Fibroblast of skin of scalp (primary cell): ENCODE measurements at places on chromosomes 13 and 19.

GRCh38 chr13:76696370-76696769, 189.8 kb downstream of the KCTD12 start:
- DNase-seq, result peak; percentile 82

DNA sequence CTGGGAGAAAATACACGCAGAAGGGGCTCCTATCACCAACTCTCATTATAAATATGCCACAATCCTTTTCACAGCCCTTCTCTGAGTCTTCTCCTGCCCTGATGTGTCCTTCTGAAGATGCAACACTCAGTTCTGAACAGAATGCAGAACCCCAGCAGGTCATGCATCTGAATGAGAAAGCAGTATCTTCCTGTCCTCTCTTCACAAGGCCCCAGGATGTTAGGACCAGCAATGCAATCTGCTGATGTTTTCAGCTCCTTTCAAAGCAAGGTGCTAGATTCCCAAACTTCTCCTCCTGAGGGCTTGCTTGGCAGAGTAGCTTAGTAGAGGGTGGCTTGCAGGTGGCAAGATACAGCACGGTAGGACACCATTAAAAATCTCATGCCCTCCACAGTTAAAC, 22.3 kb upstream of the DOCK9 start:
- DNase-seq, result no peak

DNA sequence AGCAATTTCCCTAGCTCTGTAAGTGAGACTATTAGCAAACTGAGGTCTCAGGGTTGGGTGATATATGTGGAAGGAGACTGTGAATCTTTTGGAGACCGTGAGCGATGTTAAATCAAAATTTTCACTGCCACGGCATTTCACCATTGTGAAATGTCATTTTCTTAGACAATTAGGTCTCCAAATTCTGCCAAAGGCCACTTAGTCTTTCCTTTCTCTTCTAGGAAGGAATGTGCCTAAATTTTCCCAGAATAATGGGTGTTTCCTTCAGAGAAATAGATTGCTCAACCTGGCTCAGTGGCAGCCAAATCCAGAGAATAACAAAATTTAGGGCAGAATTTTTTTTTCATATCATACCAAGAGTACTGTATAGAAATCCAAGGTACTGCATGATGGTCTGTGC, 64.5 kb upstream of the SCEL start:
- no peak for DNase-seq

DNA sequence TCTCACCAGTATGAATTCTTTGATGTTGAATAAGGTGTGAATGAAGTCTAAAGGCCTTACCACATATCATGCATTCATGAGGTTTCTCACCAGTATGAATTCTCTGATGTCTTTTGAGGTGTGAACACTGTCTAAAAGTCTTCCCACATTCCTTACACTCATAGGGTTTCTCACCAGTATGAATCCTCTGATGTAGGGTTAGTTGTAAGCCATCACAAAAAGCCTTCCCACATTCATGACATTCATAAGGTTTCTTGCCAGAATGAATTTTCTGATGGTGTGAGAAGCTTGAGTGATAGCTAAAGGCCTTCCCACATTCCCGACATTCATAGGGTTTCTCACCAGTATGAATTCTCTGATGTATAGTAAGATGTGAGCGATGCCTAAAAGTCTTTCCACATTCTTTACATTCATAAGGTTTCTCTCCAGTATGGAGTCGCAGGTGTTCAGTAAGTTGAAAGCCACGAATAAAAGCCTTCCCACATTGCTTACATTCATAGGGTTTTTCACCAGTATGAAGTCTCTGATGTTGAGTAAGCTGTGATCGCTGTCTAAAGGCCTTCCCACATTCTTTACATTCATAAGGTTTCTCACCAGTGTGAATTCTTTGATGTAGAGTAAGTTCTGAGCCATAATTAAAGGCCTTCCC, 27.7 kb downstream of the ZNF461 start:
- DNase-seq, result peak; percentile 2

GRCh38 chr19:3184847-3185460, 776 bp upstream of the NCLN start:
- DNase-seq, result peak; percentile 72

GRCh38 chr13:100212904-100213553, 124.1 kb downstream of the PCCA start:
- DNase-seq, result no peak

DNA sequence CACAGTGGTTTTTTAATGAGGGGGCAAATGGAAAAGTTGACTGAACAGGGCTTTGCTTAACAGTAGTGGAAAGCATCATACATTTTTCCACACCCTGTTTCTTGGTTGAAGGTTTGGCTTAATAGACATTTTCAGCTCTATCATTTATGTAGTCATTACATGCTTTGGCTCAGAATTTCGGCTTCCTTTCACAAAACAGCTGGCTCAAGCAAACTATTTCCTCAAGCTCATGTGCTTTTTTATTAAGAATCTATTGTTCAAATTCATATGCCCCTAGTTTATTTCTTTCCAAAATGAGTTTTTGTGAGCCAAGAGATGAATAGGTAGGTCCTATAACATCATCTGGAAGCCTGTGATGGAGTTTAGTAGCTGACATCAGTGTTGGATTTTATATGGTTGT, 113.8 kb downstream of the SLITRK6 start:
- DNase-seq, result no peak

DNA sequence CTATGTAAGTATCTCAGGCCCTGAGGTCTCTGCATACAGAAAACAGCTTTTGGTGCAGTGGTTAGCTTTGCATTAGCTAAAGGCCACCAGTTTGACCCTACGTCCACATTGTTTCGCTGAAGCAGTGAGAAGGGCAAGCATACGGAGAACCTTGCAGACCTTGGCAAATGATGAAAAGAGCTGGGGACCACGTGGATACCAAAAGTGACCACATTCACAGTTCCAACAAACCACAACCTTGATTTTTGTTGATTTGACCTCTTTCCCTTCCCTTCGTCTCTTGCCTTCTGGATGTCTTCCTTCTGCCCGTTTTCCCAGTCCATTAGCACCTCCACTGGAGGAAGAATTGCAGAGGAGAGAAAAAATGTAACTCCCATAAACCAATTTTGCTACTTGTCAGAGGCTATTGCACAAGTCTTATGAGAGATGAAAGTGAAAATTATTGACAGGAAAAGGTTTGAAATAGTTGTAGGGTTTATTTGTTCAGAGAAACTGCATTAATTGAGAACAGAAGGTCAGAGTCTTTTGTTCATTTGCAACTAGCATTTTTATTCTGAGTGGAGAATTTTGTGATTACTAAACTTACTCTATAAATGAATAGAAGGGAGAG, 293.9 kb upstream of the HTR2A start:
- DNase-seq, result no peak

GRCh38 chr13:89899302-89900103, 1448.0 kb upstream of the MIR17HG start:
- no peak for DNase-seq

- no peak for DNase-seq
Observed at GRCh38 chr13:68390987-68391386, 1160.9 kb upstream of the PCDH9 start.

DNA sequence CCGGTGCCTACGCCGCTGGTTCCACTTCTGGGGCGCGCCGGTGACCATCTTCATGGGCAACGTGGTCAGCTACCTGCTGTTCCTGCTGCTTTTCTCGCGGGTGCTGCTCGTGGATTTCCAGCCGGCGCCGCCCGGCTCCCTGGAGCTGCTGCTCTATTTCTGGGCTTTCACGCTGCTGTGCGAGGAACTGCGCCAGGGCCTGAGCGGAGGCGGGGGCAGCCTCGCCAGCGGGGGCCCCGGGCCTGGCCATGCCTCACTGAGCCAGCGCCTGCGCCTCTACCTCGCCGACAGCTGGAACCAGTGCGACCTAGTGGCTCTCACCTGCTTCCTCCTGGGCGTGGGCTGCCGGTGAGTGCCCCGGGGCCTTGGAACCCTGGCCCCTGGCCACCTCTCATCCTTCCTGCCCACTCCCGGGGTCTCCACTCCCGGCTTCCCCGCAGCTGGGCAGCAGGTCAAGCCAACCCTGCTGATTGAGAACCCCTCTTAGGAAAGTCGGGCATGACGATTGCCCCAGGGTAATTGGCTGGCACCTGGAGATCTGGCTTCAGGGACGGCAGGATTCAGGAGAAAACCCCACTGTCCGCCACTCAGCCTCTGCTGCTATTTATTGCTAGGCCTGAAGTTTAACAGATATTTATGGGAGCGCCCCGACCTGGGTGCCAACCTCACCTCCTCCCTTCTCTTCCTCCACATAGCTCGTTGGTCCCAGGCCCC, 39.1 kb downstream of the TRPM4 start:
- no peak for DNase-seq

DNA sequence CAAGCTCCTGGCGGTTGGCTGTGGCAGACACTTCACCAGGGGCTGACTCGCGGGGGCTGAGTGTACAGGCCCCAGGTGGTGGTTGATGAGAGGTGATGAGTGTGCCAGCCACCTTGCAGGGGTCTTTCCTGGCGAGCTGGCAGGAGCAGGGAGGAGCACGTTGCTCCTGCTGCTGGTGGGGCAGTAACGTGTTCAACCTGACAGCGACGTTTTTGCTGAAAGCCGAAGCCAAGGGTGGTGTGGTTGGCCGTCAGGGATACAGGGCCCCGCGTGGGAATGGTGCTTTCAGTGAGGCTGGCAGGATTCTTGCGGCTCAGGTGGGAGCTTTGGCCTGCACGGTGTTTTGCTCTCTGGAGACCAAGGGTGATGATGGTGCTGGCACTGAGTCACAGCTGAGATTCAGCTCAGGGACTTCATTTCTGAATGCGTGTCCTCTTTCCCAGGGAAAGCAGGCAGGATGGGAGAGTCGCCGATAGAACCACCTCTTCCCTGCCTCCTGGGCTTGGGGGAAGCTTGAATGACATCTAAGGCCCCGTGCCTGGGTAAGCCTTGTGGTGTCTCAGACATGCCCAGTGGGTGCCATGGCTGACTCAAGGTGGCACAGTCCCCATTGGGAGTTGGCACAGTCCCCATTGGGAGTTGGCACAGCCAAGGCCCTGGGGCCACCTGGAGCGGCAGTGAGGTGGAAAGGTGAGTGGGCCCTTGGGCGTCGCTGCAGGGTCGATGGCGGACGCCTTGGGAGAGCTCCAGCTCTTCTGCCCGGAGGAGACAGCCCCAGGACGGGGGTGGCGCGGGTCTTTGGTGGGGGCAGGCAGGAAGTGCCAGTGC, 8.8 kb downstream of the DAZAP1 start:
- no peak for DNase-seq

- no peak for DNase-seq
Observed at GRCh38 chr19:54206030-54206830, 5.6 kb downstream of the RPS9 start.

- no peak for DNase-seq
Observed at GRCh38 chr19:47526798-47527197, 11.9 kb upstream of the NAPA start.

- no peak for DNase-seq
Observed at GRCh38 chr13:22235285-22235949, 564.5 kb downstream of the FGF9 start.

DNA sequence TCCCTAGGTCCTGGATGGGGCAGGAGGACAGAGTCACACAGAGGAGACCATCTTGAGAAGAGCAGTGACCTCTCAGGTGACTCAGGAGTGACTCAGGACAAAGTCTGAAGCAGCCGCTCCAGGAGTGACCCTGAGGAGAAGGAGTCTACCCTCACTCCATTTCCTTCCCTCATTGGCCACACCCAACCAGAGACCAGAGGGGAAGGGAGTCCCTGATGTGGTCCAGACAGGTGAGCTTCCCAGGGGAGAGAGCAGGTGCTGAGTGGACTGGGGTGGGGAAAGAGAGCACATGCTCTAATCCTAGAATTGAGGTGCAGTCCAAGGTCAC, 75.5 kb upstream of the MEDAG start:
- DNase-seq, result no peak

GRCh38 chr19:52722062-52723003, 12.5 kb downstream of the ZNF611 start:
- DNase-seq, result peak; percentile 81

GRCh38 chr13:101555610-101556009, 103.1 kb downstream of the ITGBL1 start:
- DNase-seq, result no peak

DNA sequence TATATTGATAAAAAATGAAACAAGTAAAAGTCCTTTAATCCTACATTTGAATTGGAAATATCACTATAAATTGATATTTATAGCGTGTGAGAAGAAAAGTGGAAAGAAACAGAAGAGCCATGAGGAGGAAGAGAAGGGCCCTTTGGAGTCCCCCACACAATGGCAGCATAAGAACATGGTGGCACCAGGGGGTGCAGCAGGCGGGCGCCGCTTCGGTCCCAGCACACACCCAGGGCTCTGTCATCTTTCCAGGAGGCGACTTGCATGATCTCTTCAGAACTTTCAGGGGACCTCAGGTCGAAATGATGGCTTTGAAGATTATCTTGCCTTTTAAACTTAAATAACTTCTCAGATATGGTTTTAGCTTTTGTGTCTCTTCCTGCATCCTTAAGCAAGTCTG, 91.8 kb downstream of the TUBGCP3 start:
- DNase-seq, result no peak

DNA sequence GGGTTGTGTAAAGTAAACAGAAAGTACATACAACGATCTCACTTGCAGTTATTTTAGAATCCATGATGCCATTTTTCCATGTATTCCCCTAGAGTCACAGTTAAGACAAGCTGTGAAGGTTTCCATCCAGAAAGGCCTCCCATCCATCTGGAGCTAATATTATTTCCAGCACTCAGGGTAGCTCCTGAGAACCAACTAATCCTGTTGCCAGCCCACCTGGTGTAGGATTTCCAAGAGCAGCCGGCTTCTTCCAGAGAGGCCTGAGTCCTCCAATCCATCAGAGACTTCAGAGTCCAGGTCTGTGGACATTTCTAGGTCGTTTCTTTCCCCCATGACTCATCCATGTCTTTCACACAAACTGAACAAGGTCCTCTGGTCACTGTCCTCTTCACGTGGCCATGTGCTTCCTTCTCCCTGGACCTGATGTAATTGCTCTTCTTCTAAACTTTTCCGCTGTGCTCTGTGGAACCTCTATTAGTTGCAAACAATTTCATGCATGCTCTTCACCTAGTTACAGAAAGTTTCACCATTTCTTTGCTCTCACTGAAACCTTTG, 270.3 kb upstream of the TMTC4 start:
- DNase-seq, result no peak

- DNase-seq, result peak; percentile 96
Observed at GRCh38 chr19:47663435-47663910, 49.7 kb upstream of the EHD2 start.

GRCh38 chr13:113083402-113084061, 22.1 kb upstream of the F7 start:
- DNase-seq, result no peak

GRCh38 chr19:30895946-30896345, 453.3 kb downstream of the TSHZ3 start:
- DNase-seq, result no peak

- DNase-seq, result no peak
Observed at GRCh38 chr13:42388326-42388725, 116.4 kb downstream of the AKAP11 start.
